Right ventricle myocardium inferior (tissue), 1 donor: ENCODE measurements at places on chromosomes 16 and 17. TPM values are rescaled to one million over a fixed set of nuclear protein-coding genes. Genes with fewer than 3 reads are reported as not detected.

GRCh38 chr17:31508288-31509094 is 117.0 kb downstream of the RAB11FIP4 start:
- DNase-seq = peak; percentile 43

DNA sequence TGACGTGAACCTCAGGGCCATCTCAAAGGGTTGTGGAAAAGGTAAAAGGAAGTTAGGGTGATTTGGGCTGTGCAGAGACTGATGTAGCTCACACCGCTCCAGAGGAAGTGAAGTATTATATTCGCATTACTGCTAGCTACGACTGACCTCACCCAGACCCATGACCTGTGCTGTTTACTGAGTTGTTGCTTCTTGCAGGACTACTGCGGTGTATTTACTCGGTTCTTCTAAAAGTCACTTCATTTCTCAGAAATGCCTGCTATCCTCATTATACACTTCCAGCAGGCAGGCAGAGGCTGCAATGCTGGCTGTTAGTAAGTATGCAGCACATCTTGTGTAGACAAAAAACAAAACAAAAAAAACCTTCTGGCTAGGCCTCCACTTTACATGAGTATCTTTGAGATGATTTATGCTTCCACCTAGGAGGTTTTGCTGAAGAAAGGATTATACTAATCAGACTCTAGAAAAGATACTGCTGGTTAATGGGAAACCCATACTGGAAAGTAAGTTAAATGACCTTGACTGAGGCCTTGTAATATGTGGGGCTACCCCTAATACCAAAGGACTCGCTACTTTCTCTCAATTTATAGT is 76.0 kb downstream of the CREBBP start:
- no peak for DNase-seq

- DNase-seq = peak; percentile 91
These were observed at the start of gene PIEZO1 for GRCh38 chr16:88785106-88785924. TSS of gene PIEZO1 (minus strand) at chr16:88785220. CDS start at chr16:88784964, 256 bp downstream.

GRCh38 chr17:2140683-2141082 is 85.8 kb downstream of the HIC1 start:
- no peak for DNase-seq

DNA sequence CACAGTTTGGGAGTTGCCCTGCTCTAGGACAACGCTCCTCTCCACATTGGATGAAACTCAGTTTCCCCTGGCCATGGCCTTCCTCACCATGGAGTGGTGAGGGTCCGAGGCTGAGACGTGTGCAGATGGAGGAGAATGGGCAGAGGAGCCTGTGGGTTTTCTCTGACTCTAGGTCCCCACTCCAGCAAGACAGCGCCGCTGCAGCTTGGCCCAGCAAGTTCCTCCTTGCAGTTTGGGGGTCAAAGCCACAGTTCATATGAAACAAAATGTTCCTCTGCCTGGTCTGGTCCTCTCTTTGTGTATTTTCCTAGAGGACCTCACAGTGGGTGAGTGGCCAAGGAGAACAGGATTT is 2.3 kb downstream of the C16orf54 start:
- DNase-seq = no peak

- DNase-seq = peak; percentile 75
These were observed 40.9 kb downstream of the CBFA2T3 start for GRCh38 chr16:88936008-88936555.

DNA sequence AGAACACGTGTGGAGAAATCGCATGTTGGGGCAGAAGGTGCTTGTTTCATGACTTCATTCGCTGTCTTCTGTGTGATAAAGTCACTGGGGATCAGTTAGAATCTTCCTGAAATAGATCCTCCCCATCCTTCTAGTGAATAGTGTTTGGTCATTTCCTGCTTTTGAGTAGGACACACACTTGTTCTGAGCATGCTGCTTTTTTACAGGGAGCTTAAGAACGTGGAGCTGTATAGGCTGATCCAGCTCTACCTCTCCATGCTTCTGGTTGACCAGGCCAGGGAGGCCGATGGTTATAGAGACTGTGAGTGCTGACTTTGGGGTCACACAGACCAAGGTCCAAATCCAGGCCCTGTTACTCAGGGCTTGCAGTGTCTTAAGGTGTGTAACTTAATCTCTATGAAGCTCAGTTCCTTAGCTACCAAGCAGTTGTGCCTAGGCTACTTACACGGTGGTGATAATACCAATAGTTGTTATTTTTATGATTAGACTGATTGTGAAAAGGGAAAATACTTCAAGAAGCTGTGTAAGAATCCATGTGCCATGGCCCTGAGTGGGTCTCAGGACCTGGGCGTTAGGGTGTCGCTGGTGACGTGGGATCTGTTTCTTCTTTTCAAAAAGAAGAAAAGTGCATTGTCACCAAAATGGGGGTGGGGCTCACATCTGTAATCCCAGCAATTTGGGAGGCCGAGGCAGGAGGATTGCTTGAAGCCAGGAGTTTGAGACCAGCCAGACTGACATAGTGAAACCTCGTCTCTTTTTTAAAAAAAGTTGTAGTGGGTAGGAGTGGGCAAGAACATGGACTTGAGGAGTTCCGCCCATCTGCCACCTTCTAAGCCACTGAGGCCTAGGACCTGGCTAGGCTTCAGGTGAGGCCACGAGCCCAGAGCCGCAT is 64.1 kb upstream of the LGALS9 start:
- no peak for DNase-seq

DNA sequence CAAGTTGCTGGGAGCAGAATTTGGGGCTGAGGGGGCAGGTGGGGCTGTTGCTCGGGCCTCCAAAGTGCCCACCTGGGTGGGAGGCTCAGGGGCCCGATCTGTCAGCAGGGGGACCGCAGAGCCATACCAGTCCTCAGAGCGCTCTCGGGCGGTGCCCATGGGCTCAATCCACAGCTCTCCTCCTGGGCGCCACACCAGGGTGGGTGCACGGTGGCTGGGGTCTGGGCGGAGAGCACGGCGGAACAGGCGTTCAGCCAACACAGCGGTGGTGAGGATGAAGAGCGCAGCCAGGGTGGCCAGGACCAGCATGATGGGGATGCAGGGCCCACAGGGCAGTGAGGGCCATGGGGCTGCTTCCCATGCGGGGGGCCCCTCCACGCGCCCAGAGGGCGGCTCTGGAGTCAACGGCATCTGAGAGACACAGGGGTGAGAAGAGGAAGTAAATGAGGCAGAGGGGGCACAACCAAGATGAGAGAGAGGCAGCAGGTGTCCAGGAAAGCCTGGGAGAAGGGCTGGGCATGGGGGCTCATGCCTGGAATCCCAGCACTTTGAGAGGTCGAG is 1.2 kb downstream of the C16orf54 start:
- DNase-seq = no peak

CDH13 gene
- total RNA-seq = 173 TPM

C1QL1 gene
- 11.3 TPM for total RNA-seq

LPO gene
- total RNA-seq = not detected

KRT40 gene
- not detected for total RNA-seq

CMTM2 gene
- 0.35 TPM for total RNA-seq
